CD8-positive, alpha-beta memory T cell (primary cell): ENCODE measurements at places on chromosomes 1 and 21. TPM values are rescaled to one million over a fixed set of nuclear protein-coding genes. Genes with fewer than 3 reads are reported as not detected.

Gene LDLRAD2
- total RNA-seq = not detected

Gene PLEKHG5
- total RNA-seq = 2.6 TPM

Gene ADAMTS5
- not detected for total RNA-seq

Gene MFSD2A
- 28.7 TPM for total RNA-seq

Gene HPCAL4
- total RNA-seq = 1.9 TPM

Gene FMO1
- total RNA-seq = not detected

Gene NPL
- 12.3 TPM for total RNA-seq

Gene HPDL
- 42.4 TPM for total RNA-seq

Gene PCAT6
- total RNA-seq = not detected

Gene MARK1
- total RNA-seq = not detected

Gene DYRK3
- total RNA-seq = 11.7 TPM

Gene ARMH1
- 38.0 TPM for total RNA-seq

Gene SYCP1
- total RNA-seq = not detected

- no peak for DNase-seq
Measured at GRCh38 chr1:175802407-175803123, 59.2 kb upstream of the TNR start.

DNA sequence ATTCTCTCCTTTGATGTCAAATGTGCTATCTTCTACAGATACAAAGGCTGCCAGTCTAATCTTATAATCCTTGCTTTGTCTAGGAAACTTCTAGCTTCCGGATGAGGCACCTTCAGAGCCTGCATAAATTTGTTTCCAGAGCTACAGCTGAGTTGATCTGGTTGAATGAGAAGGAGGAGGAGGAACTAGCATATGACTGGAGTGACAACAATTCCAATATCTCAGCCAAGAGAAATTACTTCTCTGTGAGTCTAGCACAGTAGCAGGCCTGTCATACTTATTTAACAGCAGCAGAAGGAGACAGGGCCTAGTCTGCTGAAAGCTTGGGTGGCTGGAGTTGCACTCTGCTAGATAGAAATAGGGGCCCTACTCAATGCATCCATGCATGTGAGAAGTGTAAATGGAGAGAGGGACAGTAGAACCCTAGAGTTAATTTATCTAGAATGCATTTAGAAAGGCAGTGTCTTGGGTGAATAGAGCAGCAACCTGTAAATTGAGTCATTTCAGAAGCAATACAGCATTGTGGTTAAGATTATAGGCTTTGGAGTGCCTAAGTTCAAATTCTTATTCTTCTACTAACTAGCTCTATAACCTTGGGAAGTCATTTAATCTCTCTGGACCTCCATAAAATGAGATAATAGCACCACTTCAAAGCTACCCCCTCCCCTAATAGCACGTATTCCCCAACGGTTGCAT, 89.0 kb downstream of the MACF1 start:
- no peak for DNase-seq

DNA sequence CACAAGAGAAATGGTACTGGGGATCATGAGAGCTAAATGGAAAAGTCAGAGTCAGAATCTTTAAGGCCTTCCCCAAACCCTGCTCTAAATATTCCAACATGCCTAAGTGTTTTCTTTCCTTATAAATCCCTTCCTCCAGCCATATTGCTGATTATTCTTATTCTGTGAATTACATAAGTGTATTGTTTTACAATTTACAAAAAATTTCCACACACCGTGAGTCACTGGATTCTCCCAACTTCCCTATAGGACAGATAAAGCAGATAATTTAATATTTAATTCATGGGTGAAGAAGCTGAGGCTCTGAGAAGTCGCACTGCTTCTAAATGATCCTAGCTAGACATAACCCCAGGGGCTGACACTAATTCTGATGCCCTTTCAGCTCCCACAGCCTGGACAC, 243.3 kb upstream of the JUN start:
- no peak for DNase-seq

GRCh38 chr1:25174730-25175612, 57.3 kb downstream of the SYF2 start:
- DNase-seq = no peak

DNA sequence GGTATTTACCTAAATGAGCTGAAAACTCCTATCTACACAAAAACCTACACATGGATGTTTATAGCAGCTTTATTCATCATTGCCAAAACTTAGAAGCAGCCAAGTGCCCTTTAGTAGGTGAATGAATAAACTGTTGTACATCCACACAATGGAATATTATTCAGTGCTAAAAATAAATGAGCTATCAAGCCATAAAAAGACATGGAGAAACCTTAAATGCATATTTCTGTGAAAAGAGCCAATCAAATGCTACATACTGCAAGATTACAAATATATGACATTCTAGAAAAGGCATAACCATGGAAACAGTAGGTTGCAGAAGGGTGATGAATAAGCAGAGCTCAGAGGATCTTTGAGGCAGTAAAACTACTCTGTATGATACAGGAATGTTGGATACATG, 23.3 kb downstream of the ABCB10 start:
- DNase-seq = no peak

GRCh38 chr21:34077888-34078287, 4.5 kb downstream of the MRPS6 start:
- no peak for DNase-seq

DNA sequence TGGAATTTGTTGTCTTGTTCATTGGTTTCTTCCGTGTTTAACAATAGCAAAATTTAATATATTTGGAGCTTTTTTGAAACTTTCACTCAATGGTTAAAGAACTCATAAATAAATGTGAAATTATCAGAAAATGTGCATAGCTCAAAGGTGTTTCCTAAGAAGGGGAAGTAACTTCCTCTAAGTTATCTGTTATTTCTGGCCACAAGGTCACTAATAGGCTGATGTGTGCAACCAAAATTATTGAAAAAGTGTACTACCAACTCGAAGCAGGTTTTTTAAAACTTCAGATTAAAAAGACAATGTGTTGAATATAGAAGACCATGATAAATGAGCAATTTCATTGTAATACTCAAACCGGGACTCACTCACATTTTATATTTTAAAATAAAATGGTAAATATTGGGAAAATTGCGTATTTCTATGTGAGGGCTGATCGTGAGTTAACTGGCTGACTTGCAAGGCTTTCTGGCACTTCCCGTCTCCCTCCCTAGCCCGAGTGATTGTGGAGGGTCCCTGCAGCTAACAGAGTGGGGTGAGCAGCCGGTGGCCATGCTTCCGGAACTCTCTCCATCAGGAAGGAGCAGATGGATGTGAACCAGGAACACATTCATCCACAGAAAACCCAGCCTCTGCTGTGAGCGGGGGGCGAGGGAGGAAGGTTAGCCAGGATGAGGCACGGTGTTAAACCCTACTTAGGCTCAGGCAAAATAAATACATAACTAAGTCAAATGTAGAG, 96.9 kb downstream of the ERG start:
- DNase-seq = no peak

DNA sequence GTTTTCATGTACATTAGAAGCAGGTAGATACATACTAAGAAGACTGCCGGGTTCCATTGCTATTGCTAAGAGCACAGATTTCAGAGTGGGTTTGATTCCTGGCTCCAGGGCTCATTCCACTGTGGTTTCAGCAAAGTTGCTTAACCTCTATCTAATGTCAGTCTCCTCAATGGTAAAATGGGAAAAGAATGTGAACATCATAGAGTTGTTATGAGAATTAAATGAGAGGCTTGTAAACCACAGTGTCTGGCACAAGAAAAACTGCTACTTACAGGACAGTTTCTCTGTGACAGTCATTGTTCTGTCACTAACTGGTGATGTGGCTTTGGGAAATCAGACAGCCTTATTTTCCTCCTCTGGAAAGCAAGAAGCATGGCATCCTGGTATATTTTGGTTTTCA, 10.7 kb upstream of the PLXNA2 start:
- DNase-seq = no peak

GRCh38 chr1:42777852-42778251, 6.9 kb upstream of the TMEM269 start:
- DNase-seq = no peak

DNA sequence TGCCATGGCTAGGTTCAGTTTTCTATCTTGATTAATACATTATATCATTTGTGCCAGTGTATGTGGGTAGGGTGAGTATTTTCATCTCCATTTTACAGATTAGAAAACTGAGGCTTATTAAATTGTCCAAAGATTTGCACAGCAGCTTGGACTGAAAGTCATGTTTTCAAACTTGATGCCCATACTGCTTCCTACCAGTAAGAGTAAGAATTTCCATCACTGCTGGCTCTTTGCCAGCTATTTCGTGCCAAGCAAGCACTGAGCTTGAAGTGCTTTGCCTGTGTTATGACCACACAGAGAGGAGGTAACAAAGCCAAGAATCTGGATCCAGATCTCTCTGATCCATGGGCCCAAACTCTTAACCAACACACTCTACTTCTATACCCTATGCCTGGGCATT, 295.0 kb downstream of the VAV3 start:
- no peak for DNase-seq

- no peak for DNase-seq
Measured at GRCh38 chr1:30516485-30516858, 206.9 kb downstream of the MATN1 start.

DNA sequence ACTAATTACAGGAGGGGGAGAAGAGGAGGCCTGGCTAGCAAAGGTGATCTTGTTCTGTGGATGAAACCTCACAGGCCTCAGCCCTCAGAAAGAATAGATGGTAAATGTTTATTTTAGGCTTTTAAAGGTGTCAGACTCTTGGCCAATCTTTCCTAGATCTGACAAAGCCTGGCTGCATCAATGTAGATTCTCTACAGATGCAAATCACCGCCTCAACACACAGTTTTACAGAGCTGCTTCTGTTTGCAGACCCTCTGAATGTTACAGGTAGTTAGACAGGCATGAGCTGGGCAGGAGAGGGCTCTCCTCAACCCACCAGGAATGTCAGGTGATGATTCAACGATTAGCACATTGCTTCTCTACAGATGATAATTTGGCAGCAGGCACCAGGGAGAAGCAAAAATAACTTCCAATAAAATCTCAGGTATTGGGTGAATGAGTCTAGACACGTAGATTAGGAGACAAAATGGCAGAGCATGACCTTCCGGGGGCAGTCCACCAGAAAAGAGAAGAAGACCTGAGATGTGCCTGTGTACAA, 105.4 kb upstream of the VANGL1 start:
- DNase-seq = no peak

- DNase-seq = peak; percentile 64
Measured at GRCh38 chr1:156052862-156053767, 483 bp downstream of the UBQLN4 start.

GRCh38 chr1:30929944-30930525, 21.5 kb upstream of the SDC3 start:
- DNase-seq = no peak

DNA sequence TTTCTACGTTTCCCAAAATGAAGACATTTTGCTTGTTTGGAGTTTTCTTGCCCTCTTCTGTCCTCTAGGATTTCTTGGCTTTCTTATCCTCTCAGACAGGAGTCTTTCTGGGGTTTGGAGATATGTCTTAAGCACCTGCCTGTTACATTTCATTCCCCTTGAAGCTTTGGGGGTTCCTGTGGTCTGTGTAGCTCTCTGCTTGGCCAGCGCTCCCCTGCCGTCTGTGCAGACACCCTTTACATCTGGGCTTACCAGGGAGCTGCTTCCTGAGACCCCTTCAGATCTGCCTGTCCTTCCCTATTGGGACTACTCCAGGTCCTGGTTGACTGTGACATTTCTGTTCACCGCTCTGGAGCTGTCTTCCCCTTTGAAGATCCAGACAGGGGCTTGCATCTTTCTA, 171.9 kb upstream of the CSF3R start:
- no peak for DNase-seq

- no peak for DNase-seq
Measured at GRCh38 chr1:79874289-79874688, 867.8 kb upstream of the ADGRL4 start.

- DNase-seq = no peak
Measured at GRCh38 chr1:61501971-61502916, 222.7 kb downstream of the TM2D1 start.

DNA sequence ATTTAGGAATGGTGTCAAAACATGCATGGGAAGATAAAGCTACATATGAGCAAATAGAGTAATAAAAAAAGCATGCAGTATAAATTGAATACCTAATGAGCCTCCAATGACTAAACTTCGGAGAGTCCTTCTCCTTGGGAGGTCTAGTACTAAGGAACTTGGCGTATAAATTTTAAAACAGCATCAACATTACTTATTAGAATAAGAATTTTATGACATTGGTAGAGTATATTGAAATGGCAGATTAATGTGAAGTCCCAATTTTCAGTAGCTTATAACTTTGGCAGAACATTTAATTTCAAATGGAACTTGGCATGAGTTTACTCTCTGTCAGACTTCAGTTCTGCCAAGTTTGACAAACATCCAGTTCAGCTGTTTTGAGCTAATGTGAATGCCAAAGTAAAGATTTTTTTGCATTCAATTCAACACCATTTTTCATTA, 104.7 kb upstream of the RGS18 start:
- DNase-seq = no peak

- DNase-seq = no peak
Measured at GRCh38 chr21:41170442-41170841, 2.5 kb downstream of the BACE2 start.

DNA sequence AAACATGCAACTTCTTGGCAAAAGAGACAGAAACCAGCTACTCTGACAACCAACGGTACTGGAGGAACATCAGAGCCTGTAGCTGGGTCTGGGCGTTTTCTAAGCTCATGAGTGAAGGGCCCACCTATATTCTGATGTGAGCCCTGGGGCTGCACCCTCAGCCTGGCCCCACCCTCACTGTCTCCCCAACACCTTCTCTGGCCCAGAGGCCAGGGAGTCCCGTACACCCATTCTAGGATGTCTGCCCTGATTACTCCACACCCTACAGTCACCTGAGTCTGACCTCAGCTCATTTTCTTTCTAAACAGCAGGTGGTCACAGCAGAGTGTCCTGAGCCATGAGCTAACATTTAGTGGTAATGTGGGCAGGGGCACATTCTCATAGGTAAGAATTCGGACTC, 439.2 kb downstream of the MATN1 start:
- no peak for DNase-seq

DNA sequence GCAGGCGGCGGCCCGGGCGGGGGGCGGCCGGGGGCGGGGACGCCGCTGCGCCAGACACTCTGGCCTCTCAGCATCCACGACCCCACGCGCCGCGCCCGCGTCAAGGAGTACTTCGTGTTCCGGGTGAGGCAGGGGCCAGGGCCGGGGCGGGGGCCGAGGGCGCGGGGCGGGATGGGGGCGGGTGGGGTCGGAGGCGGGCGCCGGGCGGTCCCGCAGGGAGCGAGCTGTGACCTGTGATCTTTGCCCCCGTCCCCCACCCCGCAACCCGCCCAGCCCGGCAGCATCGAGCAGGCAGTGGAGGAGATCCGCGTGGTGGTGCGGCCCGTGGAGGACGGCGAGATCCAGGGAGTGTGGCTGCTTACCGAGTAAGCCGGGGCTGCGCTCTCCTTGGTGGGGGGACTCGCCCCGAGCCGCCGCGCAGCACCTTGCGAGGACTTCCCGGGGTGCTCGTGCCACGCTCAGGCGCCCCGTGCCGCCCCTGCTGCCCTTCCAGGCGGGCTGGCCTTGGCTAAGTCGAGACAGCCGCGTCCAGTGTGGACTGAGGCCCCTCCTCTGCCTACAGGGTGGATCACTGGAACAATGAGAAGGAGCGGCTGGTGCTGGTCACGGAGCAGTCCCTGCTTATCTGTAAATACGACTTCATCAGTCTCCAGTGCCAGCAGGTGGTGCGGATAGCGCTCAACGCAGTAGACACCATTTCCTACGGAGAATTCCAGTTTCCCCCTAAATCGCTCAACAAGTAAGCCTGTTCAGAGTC, 514 bp downstream of the TPRG1L start:
- DNase-seq = no peak

GRCh38 chr1:167587342-167587741, 33.8 kb upstream of the CREG1 start:
- DNase-seq = no peak
